ENCODE measurements at places on chromosomes 4 and X.

DNA sequence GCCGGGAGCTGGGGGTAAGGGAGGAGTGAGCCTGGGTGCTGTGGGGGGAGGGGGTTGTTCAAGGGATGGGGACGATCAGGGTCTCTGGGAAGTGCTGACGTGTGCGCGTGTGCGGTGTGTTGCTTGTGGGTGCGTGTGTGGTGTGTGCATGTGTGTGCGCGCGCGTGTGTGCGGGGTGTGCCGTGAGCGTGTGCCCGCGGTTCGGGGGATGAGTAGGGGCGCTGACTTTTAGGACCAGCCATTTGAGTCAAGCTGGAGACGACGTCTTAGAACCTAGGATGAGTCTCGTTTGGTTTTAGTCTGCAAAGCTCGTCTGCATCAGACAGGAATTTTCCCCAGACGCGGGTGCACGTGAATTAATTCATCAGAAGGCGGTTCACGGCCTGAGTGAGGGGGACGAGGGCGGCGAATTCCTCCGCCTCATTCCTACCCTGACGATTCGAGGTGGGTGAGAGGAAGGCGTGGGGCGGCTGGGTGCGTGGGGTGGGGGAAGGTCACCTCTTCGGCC is 950 bp upstream of the TMEM271 start:
- DNase-seq = no peak

DNA sequence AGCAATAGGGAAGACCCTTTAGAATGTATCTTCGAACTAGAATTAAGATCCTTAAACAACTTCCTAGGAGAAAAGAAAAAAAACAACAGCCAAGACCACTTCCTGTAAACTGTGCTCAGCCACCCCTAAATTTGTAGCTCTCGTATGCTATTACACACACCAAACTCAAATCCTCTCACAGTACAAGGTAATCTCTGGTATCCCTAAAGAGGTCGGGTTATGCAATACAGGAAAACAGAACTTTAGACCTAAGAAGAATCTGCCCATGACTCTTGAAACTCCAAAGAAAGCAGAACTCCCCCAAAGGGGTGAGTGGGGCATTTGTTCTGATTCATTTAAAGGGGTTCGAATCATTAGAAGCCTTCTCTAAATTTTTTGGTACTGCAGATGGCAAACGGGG is 170.9 kb upstream of the CASK start:
- DNase-seq = no peak

GRCh38 chrX:7983581-7983980 is 56.4 kb upstream of the PNPLA4 start:
- DNase-seq = no peak

- DNase-seq = no peak
These were observed 344.7 kb downstream of the PABPC4L start for GRCh38 chr4:133856731-133857355.

- no peak for DNase-seq
These were observed 25.3 kb upstream of the ARHGEF38 start for GRCh38 chr4:105527081-105527480.

DNA sequence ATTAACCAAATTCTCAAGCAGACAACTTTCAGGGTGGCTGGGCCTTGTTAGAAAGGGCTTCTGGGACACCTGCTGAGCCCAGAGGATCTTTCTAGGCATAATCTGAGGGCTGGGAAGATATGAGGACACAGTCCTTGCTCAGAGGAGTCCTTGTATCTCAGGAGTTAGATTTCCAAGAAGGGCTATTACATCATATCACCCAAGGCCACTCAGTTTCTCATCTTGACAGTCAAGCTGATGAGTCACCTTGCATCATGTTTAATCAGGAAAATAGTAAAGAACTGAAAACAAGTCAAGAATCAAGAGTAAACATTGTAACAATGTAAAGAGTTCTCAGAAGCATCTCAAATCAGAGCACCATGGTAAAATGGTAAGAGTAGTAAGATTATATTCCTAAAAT is 4.0 kb downstream of the PCYT1B start:
- no peak for DNase-seq

DNA sequence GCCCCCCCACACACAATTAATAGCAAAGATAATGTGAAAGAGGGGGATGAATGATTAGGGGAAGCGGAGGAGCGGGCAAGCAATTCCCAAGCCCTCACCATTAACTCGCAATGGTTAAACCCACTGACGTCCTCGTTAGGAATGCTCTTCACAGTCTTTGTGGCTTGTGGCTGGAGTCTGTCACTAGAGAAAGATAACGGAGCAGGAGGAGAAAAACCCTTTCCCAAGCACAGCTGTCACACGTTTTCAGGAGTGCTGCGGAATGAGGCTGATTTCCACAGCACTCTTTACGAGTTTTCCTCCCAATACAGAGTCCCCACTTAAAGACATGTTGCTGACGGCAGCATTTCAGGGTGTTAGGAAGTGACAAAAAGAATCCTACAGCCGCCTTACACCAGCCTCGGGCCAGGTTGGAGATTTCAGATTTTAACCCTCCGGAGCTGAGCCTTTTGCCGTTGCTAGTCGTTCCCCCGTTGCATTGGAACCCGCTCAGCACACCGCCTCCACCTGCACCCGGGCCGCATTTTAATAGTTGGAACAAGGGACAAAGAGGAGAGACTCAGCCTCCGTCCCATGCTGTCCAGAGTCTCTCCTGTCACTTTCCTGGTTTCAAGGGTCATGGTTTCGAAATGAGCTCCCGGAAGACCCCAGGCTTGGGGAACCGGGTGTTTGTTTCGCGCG is 92.2 kb downstream of the GEMIN8 start:
- DNase-seq = no peak

DNA sequence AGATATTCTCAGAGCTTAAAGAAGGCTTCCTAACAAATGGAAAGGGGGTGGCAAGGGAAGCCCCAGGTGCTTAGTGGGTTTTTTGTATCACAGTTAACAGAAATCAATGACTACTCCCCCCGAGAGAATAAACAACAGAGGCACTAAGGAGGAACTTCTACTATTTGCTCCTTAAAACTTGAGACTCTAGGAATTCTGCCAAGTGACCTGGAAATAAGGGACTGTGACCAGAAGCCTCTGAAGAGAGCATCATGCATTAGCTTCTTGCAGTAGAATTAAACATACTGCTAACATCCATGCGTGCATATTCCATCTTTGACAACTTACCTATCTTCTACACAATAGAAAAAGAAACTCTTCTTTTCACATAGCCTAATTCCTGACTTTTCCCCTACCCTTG is 86.8 kb downstream of the CAMK2D start:
- DNase-seq = no peak

GRCh38 chrX:11447418-11447817 is 154.2 kb downstream of the AMELX start:
- no peak for DNase-seq

- DNase-seq = no peak
These were observed 139.3 kb downstream of the AFAP1 start for GRCh38 chr4:7800410-7800809.

DNA sequence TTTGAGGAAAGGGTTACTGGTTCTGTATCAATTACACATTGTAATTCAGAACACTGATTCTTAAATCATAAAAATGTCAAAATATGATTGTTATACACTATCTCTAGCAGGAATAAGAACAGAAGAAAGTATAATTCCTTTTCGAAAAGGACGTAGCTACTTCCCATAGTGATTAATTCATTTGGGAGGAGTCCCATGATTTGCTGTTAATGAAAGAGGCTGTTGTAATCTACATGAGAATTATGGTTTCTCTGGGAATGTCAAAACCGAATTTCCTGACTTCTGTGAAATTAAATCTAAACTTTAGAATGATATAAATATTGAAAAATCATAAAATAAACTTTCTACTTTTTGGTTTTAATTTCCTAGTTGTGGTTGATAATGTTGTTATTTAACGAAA is 191.1 kb upstream of the ETNPPL start:
- DNase-seq = no peak

- DNase-seq = no peak
These were observed 243.7 kb downstream of the SPRY1 start for GRCh38 chr4:123640271-123640670.

GRCh38 chrX:121389976-121390714 is 342.7 kb downstream of the GLUD2 start:
- no peak for DNase-seq

- DNase-seq = no peak
These were observed 41.4 kb upstream of the RASSF6 start for GRCh38 chr4:73661646-73662119.
